Tibial nerve (tissue), 4 donors: ENCODE measurements at places on chromosomes 3 and 15. TPM values are rescaled to one million over a fixed set of nuclear protein-coding genes. Genes with fewer than 3 reads are reported as not detected.
A peak's percentile ranks its signal among the peaks of the same experiment; 100 is the strongest.

CFAP20DC gene
- total RNA-seq = 1.3 TPM

UACA gene
- 179 TPM for total RNA-seq

FGF7 gene
- total RNA-seq = 102 TPM

ROPN1 gene
- not detected for total RNA-seq

RBP2 gene
- not detected for total RNA-seq

CD96 gene
- total RNA-seq = 3.3 TPM

CAND2 gene
- total RNA-seq = 20.1 TPM

MESP2 gene
- not detected for total RNA-seq

EIF1B gene
- 27.3 TPM for total RNA-seq

DNA sequence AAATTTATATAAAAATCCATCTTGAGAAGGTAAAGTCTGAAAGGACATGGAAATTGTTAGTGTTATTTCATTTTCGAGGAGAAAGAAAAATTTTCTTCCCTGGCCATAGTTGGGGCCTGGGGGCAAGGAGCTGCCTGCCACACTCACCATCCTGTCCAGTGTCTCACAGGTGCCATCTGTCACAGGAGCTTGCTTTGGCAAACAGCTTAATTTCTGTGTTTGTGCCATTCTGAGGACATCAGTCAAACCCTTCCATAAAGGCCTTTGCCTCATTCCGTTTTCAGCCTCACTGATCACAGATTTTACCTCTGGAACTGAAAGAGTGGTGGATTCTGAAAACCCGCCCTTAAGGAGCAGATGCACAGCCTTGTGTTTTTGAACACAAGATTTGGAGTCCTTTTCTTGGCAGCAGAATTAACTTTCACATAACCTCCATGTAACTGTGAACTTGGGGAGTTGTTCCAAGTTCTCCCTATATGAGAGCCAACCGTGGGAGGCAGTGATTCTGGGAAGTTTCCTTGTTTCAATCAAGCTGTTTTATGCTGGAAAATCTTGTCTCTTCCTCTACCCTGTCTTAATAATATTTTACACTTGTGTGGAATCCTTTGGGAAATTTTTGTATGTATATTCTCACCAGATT lies 254.7 kb downstream of the CACNA2D3 start:
- no peak for DNase-seq
- no peaks in the 10 kb centered on the region for H3K4me1 ChIP-seq

DNA sequence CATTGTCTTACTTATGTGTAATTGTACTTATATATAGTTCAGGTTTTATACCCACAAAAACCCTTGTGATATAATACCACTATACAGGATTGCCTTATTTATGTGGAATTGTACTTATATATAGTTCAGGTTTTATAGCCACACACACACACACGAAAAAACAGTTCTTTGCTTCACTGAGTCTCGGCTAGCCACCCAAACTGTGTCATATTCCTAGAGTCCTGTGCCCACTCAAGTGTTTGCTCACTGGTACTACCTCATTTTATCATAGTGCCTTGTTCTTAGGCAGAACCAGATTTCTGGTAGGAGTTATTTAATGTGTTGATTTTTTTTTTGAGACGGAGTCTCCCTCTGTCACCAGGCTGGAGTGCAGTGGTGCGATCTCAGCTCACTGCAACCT lies 12.5 kb downstream of the RASA2 start:
- no peak overlapping the region for H3K27ac ChIP-seq
- H3K27me3 ChIP-seq = no peaks in the 10 kb centered on the region
- no peaks in the 10 kb centered on the region for H3K36me3 ChIP-seq
- H3K4me3 ChIP-seq = no peak overlapping the region

GRCh38 chr3:12969486-12969885 lies 103.7 kb downstream of the IQSEC1 start:
- DNase-seq = no peak
- no peaks in the 10 kb centered on the region for H3K27me3 ChIP-seq
- H3K4me3 ChIP-seq = no peak overlapping the region
- H3K27ac ChIP-seq = no peak overlapping the region
- peaks cover 3% of the 10 kb centered on the region for H3K4me1 ChIP-seq
- no peaks in the 10 kb centered on the region for H3K36me3 ChIP-seq

GRCh38 chr15:75056036-75056435 lies 32.6 kb downstream of the PPCDC start:
- no peaks in the 10 kb centered on the region for H3K36me3 ChIP-seq
- no peak overlapping the region for H3K27ac ChIP-seq
- no peaks in the 10 kb centered on the region for H3K27me3 ChIP-seq
- DNase-seq = no peak
- H3K4me3 ChIP-seq = no peak overlapping the region
- no peaks in the 10 kb centered on the region for H3K4me1 ChIP-seq

DNA sequence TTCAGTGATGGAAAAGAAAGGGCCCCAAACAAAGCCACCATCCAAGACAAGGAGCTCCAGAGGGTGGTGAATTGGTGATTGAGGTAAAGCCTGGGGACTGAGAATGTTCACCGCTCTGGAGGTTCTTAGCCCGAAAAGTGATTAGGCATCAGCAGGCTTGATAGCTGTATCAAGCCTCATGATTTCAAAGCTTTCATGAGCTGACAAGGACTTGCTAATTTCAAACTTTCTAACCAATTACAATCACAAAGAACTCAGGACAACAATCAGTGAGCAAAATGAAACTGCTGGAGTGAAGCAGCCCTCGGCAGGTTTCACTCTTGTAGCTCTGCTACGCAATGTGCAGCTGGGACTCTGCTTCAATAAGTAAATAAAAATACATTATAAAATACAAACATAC lies 391.3 kb downstream of the TIGIT start:
- no peaks in the 10 kb centered on the region for H3K4me1 ChIP-seq
- H3K27me3 ChIP-seq = no peaks in the 10 kb centered on the region
- no peaks in the 10 kb centered on the region for H3K36me3 ChIP-seq
- no peak for DNase-seq

- H3K4me3 ChIP-seq = no peak overlapping the region
- DNase-seq = no peak
- no peaks in the 10 kb centered on the region for H3K4me1 ChIP-seq
- H3K36me3 ChIP-seq = no peaks in the 10 kb centered on the region
- H3K27ac ChIP-seq = peak overlapping the region; percentile 8
Measured at GRCh38 chr3:84965141-84965540, 6.4 kb downstream of the CADM2 start.

DNA sequence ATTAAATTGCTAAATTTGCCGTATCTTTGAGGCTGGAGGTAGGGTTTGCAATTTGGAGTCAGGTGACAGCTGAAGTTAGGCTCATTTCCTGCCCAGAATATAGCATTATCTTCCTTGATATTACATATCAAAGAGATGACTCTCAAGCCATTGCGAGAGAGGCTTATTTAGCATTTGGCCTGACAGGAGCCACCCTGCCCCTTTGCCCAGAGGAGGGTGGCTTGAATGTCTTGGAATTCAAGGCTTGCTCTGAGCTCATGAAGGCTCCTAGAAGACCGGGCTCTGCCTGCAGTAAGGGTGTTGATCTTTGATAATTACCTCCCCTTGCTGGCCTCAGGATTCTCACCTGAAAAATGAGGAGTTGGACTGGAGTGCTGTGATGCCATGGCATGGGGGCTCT lies 251.4 kb upstream of the C2CD4B start:
- no peak overlapping the region for H3K27ac ChIP-seq
- H3K36me3 ChIP-seq = no peaks in the 10 kb centered on the region
- DNase-seq = no peak
- H3K4me1 ChIP-seq = peaks cover 11% of the 10 kb centered on the region

GRCh38 chr3:72144773-72145505 lies 360.0 kb upstream of the PROK2 start:
- no peaks in the 10 kb centered on the region for H3K27me3 ChIP-seq
- H3K36me3 ChIP-seq = no peaks in the 10 kb centered on the region
- DNase-seq = no peak
- H3K4me1 ChIP-seq = peaks cover 22% of the 10 kb centered on the region
- no peak overlapping the region for H3K27ac ChIP-seq

- no peaks in the 10 kb centered on the region for H3K36me3 ChIP-seq
- H3K27me3 ChIP-seq = no peaks in the 10 kb centered on the region
- H3K4me1 ChIP-seq = peaks cover 9% of the 10 kb centered on the region
- H3K27ac ChIP-seq = no peak overlapping the region
Measured at GRCh38 chr3:9314796-9315195, 48.1 kb upstream of the THUMPD3 start.

DNA sequence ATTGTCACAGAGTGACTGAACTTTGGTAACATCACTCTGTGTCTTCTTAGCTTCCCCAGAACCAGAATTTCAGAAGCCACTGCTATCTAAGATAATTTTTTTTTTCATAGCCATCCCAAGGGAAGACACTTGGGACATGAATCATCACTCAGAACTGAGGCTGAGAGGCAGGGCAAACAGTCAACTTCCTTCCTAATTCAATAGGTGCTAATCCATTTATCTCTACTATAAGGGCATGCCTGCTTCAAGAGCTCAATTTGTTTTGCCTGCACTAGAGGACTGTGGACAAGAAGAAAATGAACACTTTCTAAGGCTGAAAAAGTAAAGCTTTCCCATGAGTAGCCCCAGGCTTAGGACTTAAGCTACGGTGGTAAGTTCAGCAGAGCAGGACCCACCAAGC lies 56.7 kb upstream of the MYRIP start:
- H3K4me1 ChIP-seq = no peaks in the 10 kb centered on the region
- H3K27ac ChIP-seq = no peak overlapping the region
- H3K27me3 ChIP-seq = no peaks in the 10 kb centered on the region
- DNase-seq = no peak
- no peaks in the 10 kb centered on the region for H3K36me3 ChIP-seq
- no peak overlapping the region for H3K4me3 ChIP-seq

- no peak overlapping the region for H3K27ac ChIP-seq
- no peaks in the 10 kb centered on the region for H3K36me3 ChIP-seq
- H3K27me3 ChIP-seq = no peaks in the 10 kb centered on the region
- H3K4me3 ChIP-seq = no peak overlapping the region
Measured at GRCh38 chr3:101204246-101204645, 116.1 kb downstream of the IMPG2 start.

GRCh38 chr3:107432646-107433045 lies 55.4 kb downstream of the CCDC54 start:
- H3K27me3 ChIP-seq = no peaks in the 10 kb centered on the region
- H3K4me3 ChIP-seq = no peak overlapping the region
- no peak for DNase-seq
- H3K36me3 ChIP-seq = no peaks in the 10 kb centered on the region

DNA sequence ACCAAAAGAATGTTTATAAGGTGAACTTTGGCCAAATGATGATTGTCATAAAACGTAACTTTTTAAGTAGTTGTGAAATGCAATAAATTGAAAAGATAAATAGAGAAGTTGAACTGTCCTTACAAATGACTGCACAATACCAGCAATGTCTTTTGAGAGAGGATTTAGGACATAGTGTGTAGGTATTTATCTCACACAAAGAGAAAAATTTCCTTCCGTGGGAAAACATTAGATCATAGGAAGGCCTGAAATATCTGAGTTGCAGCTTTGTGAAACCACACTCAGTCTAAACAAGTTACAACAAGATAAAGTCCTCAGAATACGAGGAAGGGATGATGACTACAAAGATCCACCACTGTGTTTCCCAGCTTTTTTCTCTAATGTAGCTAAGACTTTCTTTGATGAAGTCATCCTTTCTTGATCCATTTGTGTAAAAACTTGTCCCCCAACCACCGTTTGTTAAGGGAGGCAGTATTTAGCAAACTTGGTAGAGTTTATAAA lies 16.0 kb downstream of the ROBO2 start:
- H3K4me3 ChIP-seq = no peak overlapping the region
- H3K27ac ChIP-seq = no peak overlapping the region
- DNase-seq = no peak
- no peaks in the 10 kb centered on the region for H3K27me3 ChIP-seq
- H3K4me1 ChIP-seq = no peaks in the 10 kb centered on the region
- no peaks in the 10 kb centered on the region for H3K36me3 ChIP-seq

- no peaks in the 10 kb centered on the region for H3K4me1 ChIP-seq
- H3K27ac ChIP-seq = no peak overlapping the region
- H3K36me3 ChIP-seq = no peaks in the 10 kb centered on the region
- no peaks in the 10 kb centered on the region for H3K27me3 ChIP-seq
Measured at GRCh38 chr3:146783446-146783845, 178.3 kb upstream of the PLSCR5 start.

DNA sequence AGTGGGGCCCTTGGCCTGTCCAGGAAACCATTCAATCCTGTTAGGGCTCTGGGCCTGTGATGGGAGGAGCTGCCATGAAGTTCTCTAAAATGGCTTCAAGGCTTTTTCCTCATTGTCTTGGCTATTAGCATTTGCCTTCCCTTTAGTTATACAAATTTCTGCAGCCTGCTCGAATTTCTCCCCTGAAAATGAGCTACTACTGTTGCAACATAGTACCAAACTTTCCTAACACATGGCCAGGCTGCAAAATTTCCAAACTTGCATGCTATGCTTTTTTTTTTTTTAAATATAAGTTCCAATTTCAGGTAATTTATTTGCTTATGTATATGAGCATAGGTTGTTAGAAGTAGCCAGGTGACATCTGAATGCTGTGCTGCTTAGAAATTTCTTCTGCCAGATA lies 560.8 kb upstream of the TBL1XR1 start:
- H3K4me1 ChIP-seq = peaks cover 18% of the 10 kb centered on the region
- no peaks in the 10 kb centered on the region for H3K36me3 ChIP-seq
- no peak overlapping the region for H3K27ac ChIP-seq
- H3K27me3 ChIP-seq = no peaks in the 10 kb centered on the region
- DNase-seq = no peak
- no peak overlapping the region for H3K4me3 ChIP-seq

DNA sequence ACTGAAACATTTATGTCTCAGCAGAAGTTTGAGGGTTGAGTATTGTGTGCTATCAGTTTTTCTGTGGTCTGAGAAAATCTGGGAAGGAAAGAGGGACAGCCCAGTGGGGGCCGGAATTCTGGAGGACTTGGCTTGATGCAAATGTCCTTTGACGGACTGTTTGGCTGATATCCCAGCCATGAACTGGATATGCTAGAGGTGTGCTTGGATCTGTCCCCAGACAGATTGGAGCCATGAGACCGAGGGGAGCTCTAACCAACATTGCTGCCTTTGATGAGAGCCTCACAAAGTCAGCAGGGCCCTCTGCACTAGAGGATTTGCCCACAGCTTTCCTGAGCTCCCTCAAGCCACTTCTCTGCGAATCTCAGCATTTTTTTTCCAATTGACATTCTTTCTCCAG lies 405.6 kb downstream of the NTRK3 start:
- H3K36me3 ChIP-seq = no peaks in the 10 kb centered on the region
- DNase-seq = no peak
- no peak overlapping the region for H3K4me3 ChIP-seq
- H3K27me3 ChIP-seq = no peaks in the 10 kb centered on the region
- H3K4me1 ChIP-seq = no peaks in the 10 kb centered on the region

DNA sequence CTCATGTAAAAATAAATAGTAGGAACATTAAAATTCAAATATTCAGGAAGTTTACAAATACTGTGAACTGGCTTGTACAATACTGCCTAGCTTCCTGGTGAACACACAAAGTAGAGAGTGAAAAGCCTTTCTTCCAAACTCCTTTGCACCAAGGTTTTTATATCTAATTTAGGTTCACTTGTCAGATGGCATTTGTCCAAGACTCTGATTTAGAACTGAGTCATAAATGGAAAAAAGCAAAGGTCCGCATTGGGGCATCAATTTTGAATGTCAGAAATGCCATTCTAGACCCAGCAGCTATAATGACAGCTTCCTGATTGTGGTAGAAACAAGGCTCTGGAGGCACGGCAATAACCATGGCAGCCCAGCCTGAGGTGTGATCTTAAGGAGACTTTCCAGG lies 160.7 kb downstream of the PDE8A start:
- no peak overlapping the region for H3K4me3 ChIP-seq
- H3K4me1 ChIP-seq = no peaks in the 10 kb centered on the region
- DNase-seq = no peak
- no peak overlapping the region for H3K27ac ChIP-seq
- no peaks in the 10 kb centered on the region for H3K36me3 ChIP-seq

GRCh38 chr3:56302417-56302816 lies 165.8 kb downstream of the ERC2 start:
- no peaks in the 10 kb centered on the region for H3K4me1 ChIP-seq
- DNase-seq = no peak
- no peak overlapping the region for H3K4me3 ChIP-seq
- no peaks in the 10 kb centered on the region for H3K36me3 ChIP-seq
